CD4-positive, alpha-beta T cell treated with Interleukin-15 for 1 hour (primary cell): ENCODE measurements at places on chromosomes 12 and 14.

DNA sequence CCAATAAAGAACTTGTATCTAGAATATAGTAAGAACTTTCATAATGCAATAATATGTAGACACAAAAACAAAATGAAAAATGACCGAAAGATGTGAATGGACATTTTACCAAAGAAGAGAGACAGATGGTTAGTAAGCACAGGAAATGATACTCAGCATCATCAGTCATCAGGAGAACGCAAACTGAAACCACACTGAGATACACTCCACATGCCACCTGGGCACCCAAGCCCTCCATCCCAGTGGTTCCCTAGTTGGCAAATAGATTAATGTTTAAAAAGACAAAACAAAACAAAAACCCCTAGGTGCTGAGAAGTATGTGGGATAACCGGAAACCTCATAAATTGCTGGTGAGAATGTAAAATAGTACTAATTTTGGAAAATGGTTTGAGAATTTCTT, 26.8 kb upstream of the VPS33A start:
- DNase-seq: no peak

GRCh38 chr12:90940872-90941499, 14.0 kb downstream of the CCER1 start:
- DNase-seq: no peak

DNA sequence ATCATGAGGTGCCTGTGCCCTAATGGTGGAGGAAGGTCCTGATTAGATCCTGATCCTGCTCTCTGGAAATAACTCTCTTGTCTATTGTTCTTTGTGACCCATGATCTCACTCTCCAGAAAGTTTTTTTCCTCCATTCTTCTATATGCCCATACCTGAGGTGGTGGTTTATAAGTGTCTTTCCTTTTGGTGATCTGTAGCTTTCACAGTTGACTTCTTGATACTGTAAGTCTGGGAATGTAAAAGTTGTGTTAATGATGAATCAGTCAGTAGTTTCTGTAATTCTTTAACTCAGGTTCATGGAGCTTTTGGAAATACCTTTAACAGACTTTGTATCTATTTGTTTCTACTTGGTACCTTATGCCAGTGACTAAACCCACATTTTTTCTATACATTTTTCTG, 444.0 kb upstream of the FLRT2 start:
- DNase-seq: no peak

DNA sequence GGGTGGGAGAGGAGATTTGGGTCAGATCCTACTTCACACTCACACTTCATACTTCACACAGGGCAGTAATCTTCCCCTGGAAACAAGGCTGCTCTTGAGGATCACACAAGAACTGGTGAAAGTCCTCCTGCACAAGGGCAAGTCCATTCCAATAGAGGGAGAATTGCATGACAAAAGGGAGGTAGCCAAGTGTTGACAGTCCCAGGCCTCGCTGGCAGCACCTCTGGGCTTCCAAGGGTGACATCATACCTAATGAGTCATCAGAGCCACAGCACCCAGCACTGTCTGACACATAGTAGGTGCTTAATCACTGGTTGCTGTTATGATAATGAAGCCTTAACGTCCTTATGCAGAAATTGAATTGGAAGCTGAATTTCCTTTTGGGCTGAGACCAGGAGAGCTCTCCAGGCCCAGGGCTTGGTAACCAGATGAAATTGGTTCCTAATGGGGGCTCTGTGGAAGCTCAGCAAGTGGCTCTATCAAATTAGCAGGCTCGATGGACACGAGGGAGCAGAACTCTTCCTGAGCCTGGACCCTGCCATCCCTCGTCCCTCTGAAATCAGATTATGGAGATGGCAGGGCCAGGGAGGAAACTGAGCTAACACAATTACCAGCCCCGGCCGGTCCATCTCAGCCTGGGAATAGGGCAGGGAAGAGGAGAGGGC, 58.8 kb upstream of the ACTN1 start:
- DNase-seq: no peak

DNA sequence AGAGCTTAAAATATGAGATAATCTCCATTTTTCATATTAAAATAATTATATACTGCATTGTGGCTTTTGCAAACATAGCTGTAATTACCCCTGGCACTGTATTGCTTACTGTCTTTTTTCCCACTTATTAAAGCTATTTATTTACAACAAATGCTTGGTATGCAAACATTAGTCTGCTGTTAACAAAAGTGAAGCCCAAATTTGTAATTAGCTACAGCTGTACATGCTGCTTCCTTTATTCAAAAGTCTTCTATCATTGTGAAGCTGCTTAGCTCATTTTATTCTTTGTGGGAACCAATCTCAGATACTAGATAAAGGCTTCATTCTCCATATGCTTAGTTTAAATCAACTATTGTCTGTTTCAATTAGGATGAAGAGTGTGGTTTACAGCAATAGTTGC, 425.8 kb upstream of the FOXG1 start:
- no peak for DNase-seq

DNA sequence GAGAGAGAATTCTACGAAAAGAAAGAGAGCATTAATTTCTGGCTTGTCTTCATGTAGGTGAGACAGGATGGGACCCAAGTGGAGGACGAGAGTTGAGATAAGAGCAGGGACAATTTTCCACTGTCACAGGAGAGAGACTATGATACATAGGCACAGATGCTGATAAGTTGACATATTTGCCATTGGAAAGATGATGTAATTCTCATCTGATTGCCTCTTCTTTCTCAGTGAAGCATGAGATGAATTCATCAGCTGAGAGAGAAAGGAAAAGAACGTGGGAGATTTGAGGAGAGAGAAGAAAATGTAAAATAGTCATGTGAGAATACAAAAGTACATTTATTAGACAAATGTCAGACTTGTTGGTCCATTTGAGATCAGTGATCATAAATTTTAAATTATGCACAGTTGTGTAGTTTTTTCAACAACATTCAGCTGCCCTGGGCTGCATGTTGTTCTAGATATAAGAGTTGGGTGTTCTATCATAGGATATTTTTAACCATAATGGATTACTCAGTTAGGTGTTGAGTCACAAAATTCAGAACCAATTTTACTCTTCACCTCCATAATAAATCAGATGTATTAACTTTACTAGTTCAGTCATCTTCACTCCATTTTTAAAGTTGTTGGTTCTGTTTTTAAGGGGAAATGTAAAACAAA, 222.9 kb downstream of the DPY19L2 start:
- no peak for DNase-seq

- peak; percentile 17 for DNase-seq
Measured at GRCh38 chr12:10196210-10196609, 16.5 kb upstream of the GABARAPL1 start.

- no peak for DNase-seq
Measured at GRCh38 chr14:71460091-71460490, 472.1 kb upstream of the RGS6 start.

- DNase-seq: no peak
Measured at GRCh38 chr12:46148327-46149078, 120.3 kb downstream of the SLC38A1 start.

DNA sequence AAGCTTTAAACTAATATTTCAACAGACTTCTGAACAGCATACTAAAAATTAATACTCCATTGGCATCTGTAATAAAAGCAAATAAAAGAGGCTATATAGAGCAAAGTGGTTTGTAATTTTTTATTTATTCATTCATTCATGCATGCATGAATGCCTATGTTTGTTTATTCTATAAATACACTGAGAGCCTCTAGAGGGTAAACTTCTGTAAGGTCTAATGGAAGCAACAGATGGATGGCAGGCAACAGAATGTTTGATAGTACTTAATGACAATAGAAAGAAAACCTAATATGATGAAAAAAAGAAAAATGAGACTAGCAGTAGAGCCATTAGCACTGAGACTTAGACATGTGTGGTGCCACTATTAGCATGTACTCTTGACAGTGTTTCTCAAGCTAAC, 253.1 kb downstream of the CCDC91 start:
- DNase-seq: no peak

GRCh38 chr12:87112571-87113345, 856.6 kb upstream of the MGAT4C start:
- DNase-seq: no peak

DNA sequence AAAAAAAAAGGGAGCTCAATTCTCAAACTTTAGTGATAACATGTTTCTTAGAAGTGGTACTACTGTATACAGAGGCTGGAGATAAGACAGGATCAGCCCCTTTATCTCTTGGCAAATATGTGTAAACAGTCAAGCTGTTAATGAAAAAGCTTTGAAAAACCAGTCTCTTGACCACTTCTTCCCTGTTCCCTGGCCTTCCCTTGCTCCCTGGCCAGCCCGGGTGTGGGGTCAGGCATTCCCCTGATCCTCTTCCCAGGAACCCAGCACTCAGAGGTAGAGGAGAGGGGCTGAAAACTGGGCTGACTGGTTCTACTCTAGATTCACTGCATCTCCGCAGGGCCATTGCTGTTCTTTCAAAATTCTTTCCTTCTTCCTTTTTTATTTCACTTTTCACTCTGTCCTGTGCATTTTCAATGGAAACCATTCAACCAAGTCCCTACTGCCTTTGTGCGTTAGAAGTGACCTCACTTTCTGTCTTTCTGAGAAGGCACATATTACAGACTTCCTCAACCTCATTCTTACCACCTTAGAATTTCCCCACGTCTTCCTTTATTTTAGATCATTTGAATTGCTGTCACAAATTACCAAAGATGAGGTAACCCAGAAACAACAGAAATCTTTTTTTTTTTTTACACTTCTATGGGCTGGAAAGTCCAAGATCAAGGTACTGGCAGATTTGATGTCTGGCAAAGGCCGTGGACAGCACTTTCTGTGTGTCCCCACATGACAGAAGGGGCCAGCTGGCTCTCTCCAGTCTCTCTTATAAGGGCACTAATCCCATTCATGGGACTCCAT, 5.7 kb downstream of the GNG2 start:
- DNase-seq: peak; percentile 62

- DNase-seq: no peak
Measured at GRCh38 chr12:104006929-104007328, 41.3 kb downstream of the TDG start.

GRCh38 chr12:75994069-75994740, 37.4 kb downstream of the PHLDA1 start:
- DNase-seq: no peak

DNA sequence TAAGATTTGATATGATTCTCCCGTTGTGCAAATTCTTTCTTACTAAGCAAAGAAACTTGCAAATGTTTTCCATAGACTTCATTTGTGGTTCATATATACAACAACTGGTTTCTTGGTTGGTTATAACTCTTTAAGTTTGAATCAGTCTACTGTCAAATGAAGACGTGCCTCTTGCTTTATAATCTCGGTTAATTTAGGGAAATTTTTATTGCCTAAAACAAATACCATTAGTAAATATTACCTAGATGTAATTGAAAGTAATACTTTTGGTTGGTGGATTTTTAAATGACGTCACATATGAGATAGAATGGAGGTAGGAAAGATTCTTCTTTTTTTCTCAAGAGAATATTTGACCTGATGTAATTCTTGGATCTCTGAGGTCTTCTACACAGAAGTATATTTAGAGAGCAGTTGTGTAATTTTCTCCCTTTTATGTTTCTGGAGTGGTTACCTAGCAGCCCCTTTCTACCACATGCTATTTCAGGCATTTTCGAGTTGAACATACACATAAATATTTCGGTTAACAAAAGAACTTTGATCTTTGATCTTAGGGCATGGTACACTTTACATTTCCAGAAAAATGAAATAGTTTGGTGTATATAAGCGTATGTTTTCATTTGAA, 1.7 kb downstream of the ATF7IP start:
- peak; percentile 30 for DNase-seq

- DNase-seq: peak; percentile 1
Measured at GRCh38 chr14:99735189-99736135, 51.4 kb downstream of the CYP46A1 start.

GRCh38 chr12:128803788-128804187, 20.0 kb downstream of the SLC15A4 start:
- DNase-seq: no peak

DNA sequence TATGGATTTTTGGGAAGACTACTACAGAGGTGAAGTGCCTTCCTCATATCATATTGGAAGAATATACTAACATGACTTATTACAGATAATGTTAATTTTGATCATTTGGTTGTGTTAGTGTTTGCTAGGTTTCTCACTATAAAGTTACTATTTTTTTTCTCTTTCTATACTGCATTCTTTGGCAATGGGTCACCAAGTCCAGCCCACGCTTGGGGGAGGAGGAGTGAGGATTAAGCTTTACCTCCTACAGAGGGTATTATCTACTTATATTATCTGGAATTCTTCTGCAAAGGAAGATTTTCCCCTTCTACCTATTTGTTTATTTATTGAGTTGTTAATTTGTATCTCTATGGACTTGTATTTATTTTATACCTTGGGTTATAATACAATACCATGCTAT, 31.5 kb downstream of the SCN8A start:
- DNase-seq: no peak

DNA sequence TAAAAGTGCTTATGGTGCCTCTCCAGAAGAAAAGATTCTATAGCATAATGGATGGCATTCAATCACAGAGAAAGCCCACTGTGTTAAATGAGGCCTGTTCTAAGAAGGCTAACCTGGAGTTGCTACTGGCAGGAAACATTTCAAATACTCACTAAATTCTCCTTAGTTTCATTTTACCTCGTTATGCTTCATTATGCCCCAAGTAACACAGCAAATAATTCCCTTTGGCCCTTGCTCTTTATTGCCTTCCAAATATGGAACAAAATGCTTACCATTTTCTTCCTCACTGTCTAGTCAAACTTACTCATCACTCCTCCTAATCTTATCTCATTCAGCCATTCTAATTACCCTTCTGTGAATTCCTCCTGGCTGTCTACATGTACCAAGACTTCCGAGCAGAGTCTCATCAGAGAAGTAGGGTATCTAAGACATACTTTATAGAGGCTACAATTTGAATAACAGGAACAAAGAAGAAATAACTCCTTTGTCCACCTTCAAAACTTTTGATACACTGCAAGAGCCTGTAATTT, 292.1 kb upstream of the CLEC14A start:
- DNase-seq: no peak

- DNase-seq: no peak
Measured at GRCh38 chr12:127038761-127039160, 1228.2 kb upstream of the TMEM132C start.

- no peak for DNase-seq
Measured at GRCh38 chr14:102140750-102141145, 1.1 kb downstream of the WDR20 start.

DNA sequence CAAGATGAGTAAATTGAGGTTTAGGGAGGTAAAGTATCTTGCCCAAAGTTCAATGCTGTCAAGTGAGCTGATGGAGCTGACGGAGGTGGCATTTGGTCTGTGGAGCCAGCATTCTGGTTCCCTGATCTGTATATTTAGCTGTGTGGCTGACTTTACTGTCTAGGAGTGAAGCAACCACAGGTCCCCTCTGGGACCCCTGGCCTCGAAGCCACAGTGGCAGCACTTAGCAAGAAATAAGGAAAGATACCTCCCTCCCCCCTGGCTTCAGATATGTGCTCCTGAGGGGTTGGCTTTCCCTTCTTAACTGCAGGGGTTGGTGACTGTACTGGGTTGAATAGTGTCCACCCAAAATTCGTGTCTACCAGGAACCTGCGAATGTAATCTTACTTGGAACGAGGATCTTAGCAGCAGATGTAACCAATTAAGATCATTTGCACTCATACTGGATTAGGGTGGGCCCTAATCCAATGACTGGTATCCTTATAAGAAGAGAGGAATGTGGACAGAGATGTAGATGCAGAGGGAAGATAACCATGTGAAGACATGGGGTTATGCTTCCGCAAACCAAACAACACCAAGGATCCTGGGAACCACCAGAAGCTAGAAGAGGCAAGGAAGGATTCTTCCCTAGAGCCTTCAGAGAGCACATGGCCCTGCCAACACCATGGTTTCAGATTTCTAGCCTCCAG, 2.0 kb upstream of the ACVR1B start:
- no peak for DNase-seq
